ENCODE measurements at places on chromosomes 5 and 9.

DNA sequence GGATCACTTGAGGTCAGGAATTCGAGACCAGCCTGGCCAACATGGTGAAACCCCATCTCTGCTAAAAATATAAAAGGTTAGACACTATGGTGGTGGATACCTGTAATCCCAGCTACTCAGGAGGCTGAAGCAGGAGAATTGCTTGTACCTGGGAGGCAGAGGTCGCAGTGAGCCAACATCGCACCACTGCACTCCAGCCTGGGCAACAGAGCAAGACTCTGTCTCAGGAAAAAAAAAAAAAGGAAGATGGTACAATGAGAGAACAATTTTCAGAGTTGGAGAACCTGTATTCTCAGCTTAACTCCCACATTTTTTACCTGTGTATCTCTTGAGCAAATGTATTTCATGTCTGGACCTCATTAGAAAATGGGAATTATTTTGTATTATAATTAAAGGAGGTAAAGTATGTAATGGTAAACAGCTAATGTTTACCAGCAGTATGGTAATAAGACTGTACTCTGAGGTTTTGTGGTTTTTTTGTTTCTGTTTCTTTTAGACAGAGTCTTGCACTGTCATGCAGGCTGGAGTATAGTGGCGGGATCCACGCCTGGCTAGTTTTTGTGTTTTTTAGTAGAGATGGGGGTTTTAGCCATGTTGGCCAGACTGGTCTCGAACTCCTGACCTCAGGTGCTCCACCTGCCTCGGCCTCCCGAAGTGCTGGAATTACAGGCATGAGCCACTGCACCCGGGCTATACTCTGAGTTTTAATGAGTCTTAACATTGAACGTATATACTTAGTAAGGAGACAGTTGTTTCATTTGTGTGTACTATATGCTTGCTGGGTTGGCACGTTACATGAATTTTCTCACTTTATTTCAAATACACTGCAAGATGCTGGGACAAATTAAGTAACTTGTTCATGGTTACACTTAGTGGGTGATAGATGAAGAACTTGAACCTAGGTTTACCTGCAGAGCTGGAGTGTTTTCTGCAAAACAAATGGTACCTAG lies 16.2 kb downstream of the UHRF2 start:
- no peak for DNase-seq

DNA sequence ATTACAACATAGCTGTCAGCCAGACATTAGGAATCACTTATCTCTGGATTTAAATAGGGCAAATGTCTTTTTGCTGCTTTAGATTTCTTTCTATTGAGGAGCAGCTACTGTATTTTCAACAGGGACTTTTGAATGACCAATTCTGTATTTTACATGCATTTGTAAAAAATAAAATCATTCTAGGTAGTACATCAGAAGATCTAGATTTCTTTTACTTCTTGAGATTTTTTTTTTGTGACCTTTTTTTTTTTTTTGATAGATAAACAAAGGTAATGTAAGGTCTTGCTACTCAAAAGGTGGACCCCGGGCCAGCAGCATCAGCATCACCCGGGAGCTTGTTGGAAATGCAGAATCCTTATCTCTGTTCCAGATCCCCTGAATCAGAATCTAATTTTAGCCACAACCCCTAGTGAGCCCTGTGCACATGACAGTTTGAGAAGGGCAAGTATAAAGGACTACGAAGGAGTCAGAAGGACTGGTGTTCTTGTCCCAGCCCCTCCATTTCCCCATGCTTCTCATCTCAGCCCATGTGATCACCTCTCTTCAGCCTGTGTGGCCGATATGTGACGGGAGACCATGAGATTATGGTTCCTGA lies 37.7 kb upstream of the CKMT2 start:
- no peak for DNase-seq

DNA sequence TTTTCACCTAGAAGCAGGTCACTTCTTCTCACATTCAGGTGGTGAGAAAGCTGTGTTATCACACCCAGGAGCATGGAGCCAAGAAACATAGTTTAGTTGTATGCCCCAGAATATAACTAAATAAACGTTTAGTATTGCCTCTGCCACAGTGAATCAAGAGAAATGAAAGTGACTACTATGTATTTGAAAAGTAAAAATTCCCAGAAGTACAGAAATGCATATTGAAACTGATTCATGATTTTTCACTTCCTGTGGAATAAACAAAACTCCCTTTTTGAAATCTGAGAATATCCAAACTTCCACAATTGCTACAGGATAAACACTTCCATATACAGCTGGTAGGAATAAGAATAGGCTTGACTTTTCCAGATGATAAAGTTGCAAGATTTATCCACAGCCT lies 15.3 kb upstream of the NINJ1 start:
- DNase-seq, result no peak

DNA sequence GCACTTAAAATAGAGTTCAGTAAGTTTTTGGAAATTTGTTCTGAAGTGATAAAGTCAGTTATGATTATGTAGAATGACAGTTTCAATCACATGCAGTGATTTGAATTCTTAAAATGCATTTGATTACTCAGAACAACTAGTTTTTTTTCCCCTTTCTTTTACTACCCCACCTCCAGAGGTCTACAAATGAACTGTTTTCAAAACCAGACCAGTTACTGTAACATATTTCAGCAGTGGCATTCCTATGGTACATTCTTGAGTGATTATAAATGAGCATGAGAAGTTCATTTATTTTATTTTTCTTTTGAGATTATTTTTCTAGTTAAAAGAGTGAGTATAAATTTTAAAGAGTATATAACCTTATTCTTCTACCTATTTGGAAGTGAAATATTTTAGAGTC lies 71.6 kb downstream of the NNT start:
- DNase-seq, result no peak

GRCh38 chr5:118531276-118531675 lies 457.1 kb downstream of the DTWD2 start:
- no peak for DNase-seq

- DNase-seq, result no peak
These were observed 6.8 kb downstream of the CXXC5 start for GRCh38 chr5:139654871-139655491.

DNA sequence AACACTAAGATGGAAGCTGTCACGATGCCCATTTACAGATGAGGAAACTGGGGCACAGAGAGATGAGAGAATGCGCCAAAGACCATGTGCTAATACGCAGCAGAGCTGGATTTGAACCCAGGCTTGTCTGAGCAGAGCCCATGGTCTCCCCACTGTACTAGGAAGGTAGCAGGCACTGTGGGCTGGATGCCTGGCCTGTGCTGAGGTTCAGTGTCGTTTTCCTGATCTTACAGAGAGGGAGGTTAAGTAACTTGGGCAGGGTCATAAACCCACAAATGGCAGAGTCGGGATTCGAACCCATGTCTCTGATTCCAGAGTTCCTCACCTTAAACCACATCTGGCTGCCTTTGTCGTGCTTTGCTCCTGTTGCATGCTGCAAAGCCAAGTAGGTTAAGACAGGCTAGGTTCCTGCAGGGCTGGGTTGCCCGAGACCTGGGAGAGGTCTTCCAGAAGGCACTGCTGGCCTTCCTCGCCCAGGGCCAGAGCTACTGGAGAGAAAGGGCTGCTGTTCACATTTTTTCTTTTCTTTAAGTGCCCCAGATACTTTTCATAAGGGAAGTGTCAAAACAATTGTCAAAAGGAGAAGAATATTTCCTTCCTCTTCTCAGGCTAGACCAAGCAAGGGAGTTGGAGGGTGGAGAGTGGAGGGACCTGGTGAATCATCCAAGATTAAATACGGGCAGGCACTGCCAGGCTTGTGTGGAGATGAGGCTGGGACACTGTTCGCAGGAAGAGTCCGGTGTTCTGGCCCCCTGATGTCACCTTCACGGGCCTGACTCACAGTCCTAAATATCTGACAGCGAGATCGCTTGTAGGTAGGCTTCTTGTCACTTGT lies 3.2 kb downstream of the NEK6 start:
- no peak for DNase-seq

- DNase-seq, result no peak
These were observed 1.9 kb upstream of the PCDHB16 start for GRCh38 chr5:141180313-141180712.

- no peak for DNase-seq
These were observed 171.2 kb upstream of the ACTBL2 start for GRCh38 chr5:57653636-57654290.

DNA sequence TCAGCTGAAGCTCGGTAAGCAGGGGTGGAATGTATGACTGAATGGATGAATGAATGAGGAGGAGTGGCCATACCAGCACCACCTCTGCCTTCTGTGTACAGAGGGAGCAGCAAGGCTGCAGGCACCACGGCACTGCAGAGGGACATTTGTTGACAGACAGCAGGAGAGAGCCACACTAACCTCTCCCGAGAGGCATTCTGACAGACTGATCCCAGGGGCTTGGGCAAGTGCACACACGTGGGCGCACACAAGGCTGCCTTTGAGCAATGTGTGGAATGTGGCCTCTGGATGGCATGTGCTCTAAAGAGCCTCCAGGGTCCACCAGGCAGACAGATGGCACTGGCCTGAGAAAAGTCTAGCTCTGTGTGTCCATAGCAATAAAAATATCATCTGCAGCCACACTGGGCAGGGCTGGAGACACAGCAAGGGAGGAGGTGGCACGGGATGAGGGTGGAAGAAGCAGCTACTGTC lies 111.8 kb downstream of the ACTL7B start:
- DNase-seq, result no peak

GRCh38 chr5:52789378-52789777 lies 1.7 kb downstream of the ITGA1 start:
- DNase-seq, result no peak
